ENCODE measurements at places on chromosomes 6 and 20.

DNA sequence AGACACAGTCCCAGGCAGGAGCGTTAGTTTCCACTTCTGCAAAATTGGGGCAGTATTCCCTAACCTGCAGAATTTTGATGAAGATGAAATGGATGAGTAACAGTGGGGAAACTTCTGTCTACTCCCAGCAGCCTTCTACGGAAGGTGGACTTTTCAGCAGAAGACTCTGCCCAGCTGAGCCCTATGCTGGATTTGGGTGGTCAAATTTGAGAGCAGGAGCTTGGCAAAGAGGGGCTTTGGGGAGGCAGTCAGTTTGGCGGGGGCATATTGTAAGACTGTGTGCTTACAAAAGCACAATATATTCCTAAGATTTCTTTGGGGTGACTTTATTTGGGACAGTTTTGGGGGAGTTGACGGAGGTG lies 5.4 kb upstream of the SDCBP2 start:
- H3K4me1 ChIP-seq, result peaks cover 12% of the 10 kb centered on the region
- DNase-seq, result no peak
- no peaks in the 10 kb centered on the region for H3K27me3 ChIP-seq
- H3K4me3 ChIP-seq, result no peak overlapping the region
- no peaks in the 10 kb centered on the region for H3K36me3 ChIP-seq

DNA sequence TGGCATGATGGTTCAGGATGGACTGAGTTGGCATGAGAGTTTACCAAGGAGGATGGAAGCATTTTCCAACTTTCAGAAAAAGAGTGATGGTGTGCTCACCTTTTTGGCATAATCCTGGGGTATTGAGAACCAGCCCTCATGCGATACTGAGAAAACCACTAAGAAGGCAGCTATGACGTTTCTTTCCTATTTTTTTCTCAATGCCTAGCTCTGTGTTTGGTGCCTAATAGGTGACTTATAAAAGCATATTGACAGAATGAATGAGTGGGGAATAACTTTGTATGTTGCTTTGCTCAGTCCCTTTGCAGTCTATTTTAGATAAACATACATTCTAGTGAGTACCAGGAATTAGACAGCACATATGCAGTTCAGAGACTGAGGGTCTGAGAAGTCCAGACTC lies 816.3 kb downstream of the DHX35 start:
- no peak overlapping the region for H3K27ac ChIP-seq
- H3K36me3 ChIP-seq, result no peaks in the 10 kb centered on the region

- peaks cover 7% of the 10 kb centered on the region for H3K4me1 ChIP-seq
- H3K4me3 ChIP-seq, result no peak overlapping the region
- no peak overlapping the region for H3K27ac ChIP-seq
Observed at GRCh38 chr6:157276134-157276532, 47.2 kb downstream of the TMEM242 start.

DNA sequence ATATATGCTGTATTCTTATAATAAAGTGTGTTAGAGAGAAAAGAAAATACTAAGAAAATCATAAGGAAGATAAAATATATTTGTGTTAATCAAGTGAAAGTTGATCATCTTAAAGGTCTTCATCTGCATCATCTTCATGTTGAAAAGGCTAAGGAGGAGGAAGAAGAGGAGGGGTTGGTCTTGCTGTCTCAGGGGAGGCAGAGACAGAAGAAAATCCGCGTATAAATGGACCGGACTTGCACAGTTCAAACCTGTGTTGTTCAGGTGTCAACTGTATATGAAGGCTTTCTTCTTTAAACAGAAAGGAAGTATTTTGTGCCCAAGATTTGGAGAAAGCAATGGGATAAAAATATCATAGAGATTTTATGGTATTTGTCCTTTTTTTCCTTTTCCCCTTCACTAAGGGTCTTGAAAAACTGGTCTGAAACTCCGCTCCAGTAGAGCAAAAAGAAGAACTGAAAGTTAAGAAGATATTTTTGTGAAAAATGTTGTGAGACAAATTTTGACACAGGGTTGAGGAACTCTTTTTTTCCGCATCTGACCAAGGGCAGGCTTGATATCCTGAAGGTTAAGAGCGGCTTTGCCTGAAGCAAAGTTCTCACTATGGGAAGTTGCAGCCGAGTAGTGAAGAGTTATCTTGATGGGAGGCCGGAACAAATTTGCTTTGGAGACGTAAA lies 350.7 kb downstream of the LAMA2 start:
- H3K4me3 ChIP-seq, result no peak overlapping the region
- no peak overlapping the region for H3K27ac ChIP-seq

DNA sequence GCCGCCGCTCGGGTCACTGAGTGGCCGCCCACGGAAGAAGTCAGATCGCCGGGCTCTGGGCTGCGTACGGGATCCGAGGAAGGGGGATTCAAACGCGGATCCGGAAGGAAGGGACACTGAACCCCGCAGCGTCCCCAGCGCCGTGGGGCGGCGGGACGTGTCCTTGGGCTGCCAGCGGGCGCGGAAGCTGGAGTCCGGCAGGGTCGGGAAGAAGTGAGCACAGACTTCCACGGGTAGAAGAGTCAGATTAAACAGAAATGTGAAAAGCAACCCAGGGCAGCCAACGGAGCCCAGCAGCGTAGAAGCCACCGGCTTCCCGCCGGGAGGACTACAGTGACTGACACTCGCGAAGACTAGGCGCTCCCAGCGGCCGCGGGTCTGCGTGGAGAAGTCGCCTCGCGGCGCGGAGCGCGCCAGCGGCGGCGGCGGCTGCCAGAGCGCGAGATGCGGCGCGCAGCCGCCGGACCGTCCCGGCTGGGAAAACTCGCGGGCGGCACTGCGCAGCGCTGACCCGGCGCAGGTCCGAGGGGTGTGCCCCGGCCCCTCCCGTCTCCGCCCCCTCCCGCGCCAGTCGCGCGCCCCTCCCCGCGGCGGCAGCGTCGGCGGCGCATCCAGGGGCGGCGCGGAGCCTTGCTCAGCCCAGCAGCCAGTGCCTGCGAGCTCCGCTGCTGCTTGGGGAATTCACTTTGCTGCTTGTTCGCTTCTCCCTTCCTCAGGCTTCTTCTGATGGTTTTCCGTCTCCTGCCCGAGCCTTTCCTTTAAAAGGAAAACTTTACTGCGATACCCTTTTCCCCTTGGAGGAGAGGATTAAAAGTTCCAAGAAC lies at the start of gene SAMD5:
TSS of gene SAMD5 (plus strand) at position 649 of the 824 bp plus-strand sequence. CDS start 239 bp downstream, outside the sequence.
- H3K27me3 ChIP-seq, result no peaks in the 10 kb centered on the region
- DNase-seq, result no peak
- H3K36me3 ChIP-seq, result no peaks in the 10 kb centered on the region

GRCh38 chr6:41635365-41635764 lies 2.9 kb upstream of the MDFI start:
- H3K4me1 ChIP-seq, result peaks cover 26% of the 10 kb centered on the region
- H3K36me3 ChIP-seq, result no peaks in the 10 kb centered on the region
- DNase-seq, result no peak
- H3K4me3 ChIP-seq, result no peak overlapping the region

DNA sequence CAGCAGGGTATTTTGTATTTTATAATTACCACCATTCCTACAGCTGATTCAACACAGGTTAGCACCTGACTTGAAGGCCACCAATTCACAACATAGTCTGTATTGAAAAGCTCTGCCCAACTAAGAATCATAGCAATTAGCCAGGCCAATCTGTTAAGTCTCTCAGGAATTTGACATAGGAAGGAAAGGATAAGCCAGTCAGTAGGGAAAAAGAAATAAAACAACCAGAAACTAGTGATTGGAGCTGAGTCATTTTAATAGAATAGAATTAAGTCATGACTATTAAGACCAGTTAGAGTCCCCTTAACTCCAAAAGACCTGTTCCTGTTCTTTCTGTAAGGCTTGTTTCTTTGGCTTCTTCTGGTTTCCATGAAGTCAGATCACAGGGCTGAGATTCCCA lies 8.1 kb downstream of the RANBP9 start:
- no peaks in the 10 kb centered on the region for H3K36me3 ChIP-seq
- no peak overlapping the region for H3K4me3 ChIP-seq
- peaks cover 29% of the 10 kb centered on the region for H3K4me1 ChIP-seq
- no peak overlapping the region for H3K27ac ChIP-seq
- no peak for DNase-seq

DNA sequence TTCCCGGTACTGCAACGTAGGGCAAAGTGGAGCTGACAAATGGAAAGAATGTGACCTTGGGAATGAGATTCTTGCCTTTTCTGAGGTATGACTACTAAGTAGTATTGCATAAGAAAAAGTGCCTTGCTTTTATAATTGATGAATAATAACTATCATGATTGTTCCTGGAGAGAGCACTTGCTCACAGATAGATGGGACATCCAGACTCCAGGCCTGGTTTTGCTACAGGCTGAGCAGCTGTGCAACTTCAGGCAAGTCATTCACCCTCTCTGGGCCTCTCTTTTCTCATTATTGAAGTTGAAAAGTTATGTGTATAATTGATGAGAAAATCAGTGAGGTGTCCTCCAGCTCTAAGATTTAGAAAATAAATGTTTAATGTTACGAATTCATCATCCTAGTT lies 53.6 kb upstream of the MBOAT1 start:
- no peak for DNase-seq
- no peaks in the 10 kb centered on the region for H3K27me3 ChIP-seq
- H3K36me3 ChIP-seq, result no peaks in the 10 kb centered on the region

DNA sequence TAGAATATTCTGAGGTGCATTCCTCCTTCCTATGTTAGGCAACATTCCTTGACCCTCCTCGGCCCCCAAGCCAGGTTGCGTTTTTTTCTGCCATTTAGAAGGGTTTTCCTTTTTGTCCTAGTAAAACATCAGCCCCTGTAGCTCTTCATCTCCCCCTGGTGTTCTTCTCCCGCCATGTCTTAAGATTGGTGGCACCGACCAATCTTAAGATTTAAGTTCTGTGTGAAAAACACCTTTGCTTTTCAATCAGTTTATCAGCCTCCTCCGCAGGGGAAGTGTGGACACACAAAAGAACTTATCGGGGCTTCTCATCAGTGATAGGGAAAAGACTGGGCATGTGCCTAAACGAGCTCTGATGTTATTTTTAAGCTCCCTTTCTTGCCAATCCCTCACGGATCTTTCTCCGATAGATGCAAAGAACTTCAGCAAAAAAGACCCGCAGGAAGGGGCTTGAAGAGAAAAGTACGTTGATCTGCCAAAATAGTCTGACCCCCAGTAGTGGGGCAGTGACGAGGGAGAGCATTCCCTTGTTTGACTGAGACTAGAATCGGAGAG lies 719 bp upstream of the EDN1 start:
- no peaks in the 10 kb centered on the region for H3K36me3 ChIP-seq
- no peaks in the 10 kb centered on the region for H3K27me3 ChIP-seq
- H3K4me3 ChIP-seq, result peak overlapping the region; percentile 74
- DNase-seq, result no peak
- peak overlapping the region; percentile 44 for H3K27ac ChIP-seq

DNA sequence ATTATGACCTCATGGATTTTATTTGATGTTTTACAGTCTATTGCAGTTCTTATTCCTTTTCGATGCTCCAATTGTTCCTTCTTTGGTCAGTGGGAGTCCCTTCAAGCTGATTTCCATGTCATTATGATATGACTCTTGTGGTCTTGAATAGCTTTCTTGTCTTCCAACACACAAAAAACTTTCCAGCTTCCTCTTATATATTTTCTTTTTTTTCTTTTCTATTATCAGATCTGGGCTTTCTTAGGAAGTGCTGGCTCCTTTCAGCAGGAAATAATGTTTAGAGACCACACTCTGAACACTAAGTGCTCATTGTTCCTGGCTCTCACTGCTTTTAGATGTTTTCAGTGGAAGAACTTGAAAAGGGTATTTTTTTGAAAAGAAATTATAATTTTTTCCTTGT lies 3.1 kb upstream of the SLC17A1 start:
- peak overlapping the region; percentile 93 for H3K27ac ChIP-seq
- H3K4me3 ChIP-seq, result peak overlapping the region; percentile 24
- H3K27me3 ChIP-seq, result no peaks in the 10 kb centered on the region
- DNase-seq, result no peak
- H3K36me3 ChIP-seq, result no peaks in the 10 kb centered on the region

GRCh38 chr6:8434727-8435092 lies 635 bp downstream of the SLC35B3 start:
- H3K4me3 ChIP-seq, result peak overlapping the region; percentile 85
- H3K27me3 ChIP-seq, result no peaks in the 10 kb centered on the region
- H3K27ac ChIP-seq, result peak overlapping the region; percentile 81
- DNase-seq, result no peak

- H3K4me1 ChIP-seq, result peaks cover 22% of the 10 kb centered on the region
- H3K36me3 ChIP-seq, result no peaks in the 10 kb centered on the region
- H3K4me3 ChIP-seq, result no peak overlapping the region
- no peaks in the 10 kb centered on the region for H3K27me3 ChIP-seq
Observed at GRCh38 chr6:111601886-111602285, 3.8 kb downstream of the TRAF3IP2 start.

- H3K27me3 ChIP-seq, result no peaks in the 10 kb centered on the region
- no peaks in the 10 kb centered on the region for H3K36me3 ChIP-seq
- no peaks in the 10 kb centered on the region for H3K4me1 ChIP-seq
- DNase-seq, result no peak
- no peak overlapping the region for H3K27ac ChIP-seq
Observed at GRCh38 chr6:13371421-13372072, 43.2 kb upstream of the TBC1D7 start.

DNA sequence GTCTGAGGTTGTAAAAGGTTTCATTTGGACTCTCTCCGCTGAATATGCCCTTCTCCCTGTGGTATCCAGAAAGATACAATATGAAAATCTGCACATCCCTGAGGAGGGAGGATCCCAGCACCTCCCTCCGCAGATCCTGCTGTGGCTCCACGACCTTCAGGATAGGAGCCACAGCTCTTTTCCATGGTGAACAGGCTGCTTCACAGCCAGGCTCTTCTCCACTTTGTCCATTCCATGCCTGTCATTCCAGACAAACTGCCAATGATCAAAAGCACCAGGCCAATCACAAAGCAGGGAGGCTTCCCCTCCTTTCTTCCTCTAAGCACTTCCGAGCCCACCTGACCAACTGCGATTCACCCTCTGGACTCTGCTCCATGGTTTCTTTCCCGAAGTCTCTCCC lies 339.8 kb downstream of the ESR1 start:
- H3K27ac ChIP-seq, result no peak overlapping the region
- peaks cover 64% of the 10 kb centered on the region for H3K36me3 ChIP-seq
- no peak for DNase-seq
- H3K4me1 ChIP-seq, result peaks cover 4% of the 10 kb centered on the region
- no peak overlapping the region for H3K4me3 ChIP-seq
- no peaks in the 10 kb centered on the region for H3K27me3 ChIP-seq

DNA sequence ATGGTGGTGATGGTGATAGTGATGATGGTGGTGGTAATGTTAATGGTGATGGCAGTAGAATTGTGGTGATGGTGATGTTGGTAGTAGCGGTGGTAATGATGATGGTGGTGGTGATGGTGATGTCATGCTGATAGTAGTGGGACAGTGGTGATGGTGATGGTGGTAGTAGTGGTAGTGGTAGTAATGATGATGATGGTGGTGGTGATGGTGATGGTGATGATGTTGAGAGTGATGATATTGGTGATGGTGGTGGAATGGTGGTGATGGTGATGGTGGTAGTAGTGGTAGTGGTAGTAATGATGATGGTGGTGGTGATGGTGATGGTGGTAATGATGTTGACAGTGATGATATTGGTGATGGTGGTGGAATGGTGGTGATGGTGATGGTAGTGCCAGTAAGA lies 128.8 kb downstream of the LPA start:
- H3K27ac ChIP-seq, result no peak overlapping the region
- no peaks in the 10 kb centered on the region for H3K4me1 ChIP-seq
- DNase-seq, result no peak
- no peaks in the 10 kb centered on the region for H3K27me3 ChIP-seq
- H3K36me3 ChIP-seq, result no peaks in the 10 kb centered on the region
- no peak overlapping the region for H3K4me3 ChIP-seq

GRCh38 chr6:40630051-40630450 lies 42.9 kb upstream of the LRFN2 start:
- no peaks in the 10 kb centered on the region for H3K4me1 ChIP-seq
- DNase-seq, result no peak
- no peaks in the 10 kb centered on the region for H3K27me3 ChIP-seq
- no peak overlapping the region for H3K27ac ChIP-seq
- no peaks in the 10 kb centered on the region for H3K36me3 ChIP-seq
- H3K4me3 ChIP-seq, result no peak overlapping the region
